ENCODE measurements at places on chromosomes 3 and 15.

DNA sequence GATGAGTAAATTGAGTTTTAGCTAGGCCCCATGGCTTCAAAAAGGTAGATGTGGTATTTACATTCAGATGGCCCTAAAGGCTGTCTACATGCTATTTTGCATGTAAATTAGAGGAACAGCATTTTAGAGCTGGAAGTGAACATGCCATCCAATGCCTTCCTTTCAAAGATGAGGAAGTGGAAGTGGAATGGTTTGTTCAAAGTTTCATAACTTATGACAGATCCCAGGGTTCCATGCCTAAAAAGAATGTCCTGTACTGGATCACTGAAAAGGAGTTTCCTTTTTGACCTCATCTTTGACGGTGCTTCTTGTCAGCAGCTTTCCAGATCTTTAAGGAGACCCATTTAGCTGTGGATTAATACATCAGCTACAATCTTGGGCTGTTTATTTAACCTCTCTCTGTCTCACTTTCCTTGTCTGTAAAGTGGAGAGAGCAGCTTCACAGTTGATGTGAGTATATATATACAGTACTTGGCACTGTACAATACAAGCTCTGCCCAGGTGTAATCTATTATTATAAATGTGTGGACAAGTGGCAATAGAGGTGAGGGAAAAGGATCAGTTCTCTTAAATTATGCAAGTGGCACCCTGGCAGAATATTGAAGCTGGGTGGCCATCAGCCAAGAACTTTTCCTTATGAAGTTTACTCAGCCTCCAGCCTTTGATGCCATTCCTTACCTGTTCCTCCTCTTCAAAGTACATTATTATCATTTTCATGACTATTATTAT lies 68.7 kb upstream of the GOLGA8B start:
- no peak for DNase-seq
- no peaks in the 10 kb centered on the region for H3K36me3 ChIP-seq
- peaks cover 3% of the 10 kb centered on the region for H3K4me1 ChIP-seq
- H3K27ac ChIP-seq = no peak overlapping the region
- no peak overlapping the region for H3K4me3 ChIP-seq

- peak overlapping the region; percentile 93 for H3K27ac ChIP-seq
- H3K27me3 ChIP-seq = no peaks in the 10 kb centered on the region
- H3K36me3 ChIP-seq = no peaks in the 10 kb centered on the region
- no peak overlapping the region for H3K4me3 ChIP-seq
- peak; percentile 25 for DNase-seq
- peaks cover 35% of the 10 kb centered on the region for H3K4me1 ChIP-seq
These were observed 10.2 kb downstream of the CDCP1 start for GRCh38 chr3:45135959-45136358.

GRCh38 chr3:156291272-156292123 lies 171.1 kb downstream of the KCNAB1 start:
- H3K27ac ChIP-seq = no peak overlapping the region
- H3K4me3 ChIP-seq = peak overlapping the region; percentile 48
- H3K36me3 ChIP-seq = no peaks in the 10 kb centered on the region

DNA sequence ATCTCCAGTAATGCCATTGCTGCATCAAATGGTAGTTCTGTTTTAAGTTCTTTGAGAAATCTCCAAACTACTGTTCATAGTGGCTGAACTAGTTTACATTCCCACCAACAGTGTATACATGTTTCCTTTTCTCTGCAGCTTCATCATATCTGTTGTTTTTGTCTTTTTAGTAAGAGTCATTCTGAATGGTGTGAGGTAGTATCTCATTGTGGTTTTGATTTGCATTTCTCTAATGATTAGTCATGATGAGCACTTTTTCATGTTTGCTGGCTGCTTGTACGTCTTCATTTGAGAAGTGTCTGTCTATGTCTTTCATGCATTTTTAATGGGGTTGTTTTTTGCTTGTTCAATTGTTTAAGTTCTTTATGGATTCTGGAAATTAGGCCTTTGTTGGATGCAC lies 10.2 kb upstream of the GCSAM start:
- no peak overlapping the region for H3K27ac ChIP-seq
- no peaks in the 10 kb centered on the region for H3K27me3 ChIP-seq
- no peaks in the 10 kb centered on the region for H3K36me3 ChIP-seq

- H3K36me3 ChIP-seq = no peaks in the 10 kb centered on the region
- DNase-seq = no peak
- H3K27ac ChIP-seq = no peak overlapping the region
- no peaks in the 10 kb centered on the region for H3K4me1 ChIP-seq
These were observed 144.3 kb downstream of the TJP1 start for GRCh38 chr15:29677871-29678461.

- no peaks in the 10 kb centered on the region for H3K4me1 ChIP-seq
- no peak overlapping the region for H3K27ac ChIP-seq
- no peak for DNase-seq
- H3K4me3 ChIP-seq = no peak overlapping the region
These were observed 25.2 kb upstream of the MAGEF1 start for GRCh38 chr3:184737063-184737462.

DNA sequence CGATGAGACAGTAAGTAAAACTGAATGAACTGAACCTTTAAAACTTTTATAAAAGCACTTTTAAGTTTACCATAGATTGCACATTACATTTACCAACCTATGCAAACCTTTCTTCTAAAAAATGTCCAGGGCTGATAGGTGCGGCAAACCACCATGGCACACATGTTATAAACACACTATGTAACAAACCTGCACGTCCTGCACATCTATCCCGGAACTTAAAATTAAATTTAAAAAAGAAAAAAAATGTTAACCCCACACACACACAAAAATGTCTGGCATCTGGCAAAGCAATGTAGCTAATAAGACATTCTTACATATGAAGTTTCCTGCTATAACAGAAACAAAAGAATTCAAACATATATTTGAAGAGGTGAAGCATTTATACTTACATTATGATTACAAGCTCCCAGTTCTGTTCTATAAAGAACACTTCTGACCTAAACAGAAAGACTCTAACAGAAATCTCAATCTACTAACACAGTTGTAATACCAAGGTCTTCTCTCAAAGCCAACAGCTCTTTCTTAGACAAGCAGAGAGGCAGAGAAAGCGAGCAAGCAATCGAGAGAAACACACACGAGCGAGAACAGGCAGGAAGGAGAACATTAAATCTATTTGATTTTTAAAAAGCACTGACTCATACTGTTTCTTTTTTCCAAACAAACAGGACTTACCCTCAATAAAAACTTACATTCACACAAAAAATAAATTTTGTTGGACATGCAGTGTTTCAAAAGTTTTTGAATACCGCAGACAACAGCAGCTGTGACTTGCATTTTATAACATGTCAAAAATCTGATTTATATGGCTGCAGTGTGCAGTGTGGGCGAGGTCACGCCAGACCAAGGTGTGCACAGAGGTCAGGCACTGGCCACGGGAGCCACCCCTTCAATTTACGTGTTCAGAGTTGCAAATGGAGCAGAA lies at the start of gene NRG4:
NRG4 (minus strand) TSS at position 798 of the 925 bp plus-strand sequence. CDS start 1,194 bp downstream, outside the sequence.
- H3K27ac ChIP-seq = no peak within 1 kb of the TSS
- no peaks in the 10 kb centered on the region for H3K4me1 ChIP-seq
- no peaks in the 10 kb centered on the region for H3K27me3 ChIP-seq
- no peaks in the 10 kb centered on the region for H3K36me3 ChIP-seq

- H3K4me1 ChIP-seq = peaks cover 7% of the 10 kb centered on the region
- H3K27me3 ChIP-seq = no peaks in the 10 kb centered on the region
- no peak overlapping the region for H3K4me3 ChIP-seq
- no peak overlapping the region for H3K27ac ChIP-seq
These were observed 74.8 kb downstream of the AQP9 start for GRCh38 chr15:58212909-58213526.

DNA sequence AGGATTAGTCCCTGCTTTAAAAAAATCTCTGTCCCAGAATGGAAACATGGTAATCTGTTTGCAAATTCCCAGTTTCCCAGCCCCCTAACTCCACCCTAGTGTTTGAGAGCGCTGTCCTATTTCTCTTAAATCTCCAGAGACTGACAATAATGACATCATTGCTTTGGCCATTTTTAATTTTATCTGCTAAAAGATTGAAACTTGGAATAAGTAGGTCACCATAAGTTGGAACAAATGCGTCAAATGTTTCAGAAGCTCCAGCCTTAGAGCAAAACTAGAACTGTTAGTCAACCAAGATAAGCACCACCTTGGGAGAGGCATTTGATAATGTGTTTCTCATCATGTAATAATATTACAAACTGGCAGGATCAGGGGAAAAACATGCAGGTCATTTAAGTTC lies 25.7 kb upstream of the MB21D2 start:
- H3K4me3 ChIP-seq = no peak overlapping the region
- peak; percentile 5 for DNase-seq

- no peak overlapping the region for H3K4me3 ChIP-seq
- H3K27ac ChIP-seq = peak overlapping the region; percentile 22
- no peaks in the 10 kb centered on the region for H3K36me3 ChIP-seq
- DNase-seq = peak; percentile 36
- H3K27me3 ChIP-seq = no peaks in the 10 kb centered on the region
These were observed 213.2 kb downstream of the THSD4 start for GRCh38 chr15:71328453-71328852.

DNA sequence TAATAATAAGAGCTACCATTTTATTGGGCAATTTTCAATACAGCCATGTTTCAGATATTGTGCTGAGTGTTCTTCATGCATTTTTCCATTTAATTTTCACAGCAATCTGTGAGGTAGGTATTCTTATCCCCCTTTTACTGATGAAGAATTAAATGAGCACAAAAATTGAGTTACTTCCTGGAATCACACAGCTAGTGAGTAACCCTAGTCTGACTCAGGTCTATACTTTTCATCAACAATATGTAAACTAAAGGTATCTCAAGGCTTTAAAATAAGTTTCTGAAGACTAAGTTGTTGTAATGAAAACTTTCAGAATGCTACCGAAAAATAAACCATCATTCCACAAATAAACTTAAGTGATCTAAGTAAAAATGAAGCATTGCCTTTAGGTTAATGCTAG lies 22.3 kb downstream of the HACD2 start:
- no peaks in the 10 kb centered on the region for H3K27me3 ChIP-seq
- no peaks in the 10 kb centered on the region for H3K4me1 ChIP-seq
- H3K36me3 ChIP-seq = no peaks in the 10 kb centered on the region
- no peak for DNase-seq
- no peak overlapping the region for H3K4me3 ChIP-seq
- no peak overlapping the region for H3K27ac ChIP-seq

DNA sequence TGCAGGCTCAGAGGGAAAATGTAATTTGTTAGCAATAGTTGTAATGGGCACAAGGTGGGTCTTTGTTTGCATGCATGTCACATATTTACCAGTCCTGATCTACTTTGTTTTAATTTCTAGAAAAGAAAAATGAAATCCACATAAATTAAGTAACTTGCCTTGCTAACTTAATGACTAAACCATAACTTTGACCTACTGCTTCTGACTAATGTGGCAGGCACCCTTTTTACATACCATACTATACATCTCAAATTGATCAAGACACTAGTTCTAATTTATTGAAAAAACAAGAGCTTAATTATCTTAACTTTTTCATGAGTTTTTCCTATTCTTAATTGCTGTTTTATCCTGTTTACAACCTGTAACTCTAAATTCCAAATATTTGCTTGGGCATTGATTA lies 93.2 kb downstream of the ATP11B start:
- H3K4me1 ChIP-seq = no peaks in the 10 kb centered on the region
- H3K27ac ChIP-seq = no peak overlapping the region
- no peaks in the 10 kb centered on the region for H3K36me3 ChIP-seq
- no peak for DNase-seq
- no peak overlapping the region for H3K4me3 ChIP-seq
- no peaks in the 10 kb centered on the region for H3K27me3 ChIP-seq

DNA sequence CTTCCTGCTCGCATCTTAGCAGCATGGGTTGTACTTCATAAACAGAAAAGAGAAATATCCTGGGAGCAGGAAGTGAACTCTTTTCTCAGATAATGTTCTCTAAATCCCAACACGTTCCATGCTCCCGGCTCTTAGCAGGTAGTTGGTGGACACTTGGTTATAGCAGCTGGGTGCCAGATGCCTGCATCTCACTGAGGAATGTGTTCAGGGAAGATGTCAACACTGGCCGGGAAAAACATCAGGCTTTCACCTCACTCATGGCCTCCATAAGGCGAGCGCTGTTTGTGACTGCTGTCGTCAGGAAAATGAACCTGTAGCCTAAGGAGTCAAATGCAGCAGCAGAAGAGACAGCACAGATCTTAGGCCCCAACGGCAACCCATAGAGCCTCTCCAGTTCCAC lies 4.4 kb upstream of the PRC1 start:
- no peaks in the 10 kb centered on the region for H3K4me1 ChIP-seq
- H3K36me3 ChIP-seq = peaks cover 18% of the 10 kb centered on the region
- no peak overlapping the region for H3K4me3 ChIP-seq

DNA sequence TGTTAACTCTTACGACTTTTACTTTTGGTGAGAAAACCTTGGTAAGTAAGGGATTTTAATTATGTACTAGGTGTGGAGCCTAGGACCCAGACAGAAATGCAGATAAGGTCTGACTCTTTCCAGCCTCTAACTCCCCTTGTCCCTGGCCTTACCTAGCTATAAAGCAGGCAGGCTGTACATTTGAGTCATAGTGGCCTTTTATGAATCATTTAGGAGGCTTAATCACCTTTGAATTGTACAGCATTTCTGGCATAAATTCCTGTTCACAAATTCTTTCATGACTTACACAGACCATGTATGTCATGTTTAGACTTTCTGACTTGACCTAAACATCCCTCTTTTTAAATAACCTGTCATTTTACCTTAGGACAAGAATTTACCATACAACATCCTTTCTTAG lies 47.4 kb downstream of the CHCHD4 start:
- H3K4me1 ChIP-seq = no peaks in the 10 kb centered on the region
- H3K4me3 ChIP-seq = no peak overlapping the region
- H3K36me3 ChIP-seq = no peaks in the 10 kb centered on the region
- H3K27me3 ChIP-seq = no peaks in the 10 kb centered on the region

Measured in fibroblast of lung (primary cell).